ENCODE measurements at places on chromosomes 11 and 22. TPM values are rescaled to one million over a fixed set of nuclear protein-coding genes. Genes with fewer than 3 reads are reported as not detected.

MRGPRX3 gene
- total RNA-seq = not detected

TSPAN18 gene
- 48.1 TPM for total RNA-seq

RAB39A gene
- total RNA-seq = 0.88 TPM

KCNK7 gene
- 0.25 TPM for total RNA-seq

INS gene
- not detected for total RNA-seq

SUSD2 gene
- 2.2 TPM for total RNA-seq

CHST1 gene
- 4.3 TPM for total RNA-seq

OVOL1 gene
- 0.15 TPM for total RNA-seq

SLC22A8 gene
- not detected for total RNA-seq

IGHMBP2 gene
- 21.7 TPM for total RNA-seq

SYT9 gene
- 3.8 TPM for total RNA-seq

NXPE2 gene
- 0.18 TPM for total RNA-seq

CSF2RB gene
- total RNA-seq = 0.60 TPM

NXPE4 gene
- not detected for total RNA-seq

PIK3C2A gene
- total RNA-seq = 54.6 TPM

GLB1L2 gene
- 2.0 TPM for total RNA-seq

NRGN gene
- total RNA-seq = 2.1 TPM

GAL3ST1 gene
- total RNA-seq = 2.9 TPM
